ENCODE measurements at places on chromosomes 2 and 18. TPM values are rescaled to one million over a fixed set of nuclear protein-coding genes. Genes with fewer than 3 reads are reported as not detected.

DNA sequence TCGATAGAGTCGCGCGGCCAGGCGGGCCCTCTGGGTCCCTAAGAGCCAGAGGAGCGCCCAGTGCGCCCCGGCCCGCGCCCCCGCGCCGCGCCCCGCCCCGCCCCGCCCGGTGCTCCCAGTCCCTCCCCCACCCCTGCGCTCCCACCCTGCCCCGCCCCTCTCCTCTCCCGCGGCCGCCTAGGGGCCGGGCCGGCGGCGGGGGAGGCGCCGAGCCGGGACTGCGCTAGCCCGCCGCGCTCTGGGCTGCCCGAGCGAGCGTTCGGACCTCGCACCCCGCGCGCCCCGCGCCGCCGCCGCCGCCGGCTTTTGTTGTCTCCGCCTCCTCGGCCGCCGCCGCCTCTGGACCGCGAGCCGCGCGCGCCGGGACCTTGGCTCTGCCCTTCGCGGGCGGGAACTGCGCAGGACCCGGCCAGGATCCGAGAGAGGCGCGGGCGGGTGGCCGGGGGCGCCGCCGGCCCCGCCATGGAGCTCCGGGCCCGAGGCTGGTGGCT lies at the start of gene GPC1:
Gene GPC1 (plus strand): TSS at position 207 of the 491 bp plus-strand sequence. CDS start 256 bp downstream, at position 463.
- H3K27me3 ChIP-seq: no peaks in the 10 kb centered on the region
- H3K4me1 ChIP-seq: peaks cover 49% of the 10 kb centered on the region
- DNase-seq: no peak
- H3K36me3 ChIP-seq: no peaks in the 10 kb centered on the region

DNA sequence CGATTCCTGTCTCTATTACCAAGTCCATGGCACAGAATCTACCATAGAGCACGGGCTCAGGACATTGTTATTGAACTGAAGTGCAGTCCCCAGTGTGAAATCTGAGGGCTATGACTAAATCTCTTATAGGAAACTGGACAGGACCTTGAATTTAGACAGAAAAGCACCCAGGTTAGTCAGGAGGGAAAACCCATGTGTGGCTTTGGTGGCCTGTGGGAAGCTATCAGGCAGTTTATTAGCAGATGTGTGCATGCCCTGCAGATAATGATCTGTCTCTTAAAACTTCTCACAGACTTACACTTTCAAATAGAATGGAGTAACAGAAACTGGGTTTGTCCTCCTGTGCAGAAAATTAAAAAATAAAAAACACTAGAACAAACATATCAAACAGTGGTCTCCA lies 610.0 kb upstream of the RAB6C start:
- H3K36me3 ChIP-seq: no peaks in the 10 kb centered on the region
- H3K27ac ChIP-seq: no peak overlapping the region
- no peaks in the 10 kb centered on the region for H3K27me3 ChIP-seq
- DNase-seq: no peak
- H3K4me1 ChIP-seq: no peaks in the 10 kb centered on the region

DNA sequence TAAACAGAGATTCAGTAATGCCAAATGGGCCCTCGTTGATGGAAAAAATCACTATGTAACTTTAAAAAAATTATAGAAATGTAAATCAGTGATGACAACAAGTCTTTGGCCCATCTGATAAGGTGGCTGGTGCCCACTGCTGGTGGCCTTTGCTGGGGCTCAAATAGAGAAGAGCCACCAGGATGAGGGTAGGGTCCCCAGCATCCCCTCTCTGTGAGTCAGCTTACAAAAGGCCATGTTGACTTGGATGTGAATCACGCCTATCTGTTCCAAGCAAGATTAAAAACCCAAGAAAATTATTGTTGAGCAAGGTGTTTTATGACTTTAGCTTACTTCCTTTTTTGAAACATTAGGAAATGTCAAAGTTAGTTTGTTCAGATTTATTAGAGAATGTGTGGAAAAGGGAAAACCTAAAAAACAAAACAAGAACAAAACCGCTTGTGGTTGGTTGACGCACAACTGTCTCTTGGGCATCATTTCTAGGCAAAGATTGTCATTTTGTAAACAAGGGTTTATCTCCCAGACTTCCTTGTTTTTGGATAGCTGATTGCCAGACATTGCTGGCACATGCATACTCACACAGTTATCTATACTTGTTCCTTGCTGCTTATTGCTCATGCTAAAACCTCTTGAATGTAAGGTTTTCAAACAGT lies 53.7 kb upstream of the ZNF396 start:
- H3K27me3 ChIP-seq: no peaks in the 10 kb centered on the region
- no peaks in the 10 kb centered on the region for H3K4me1 ChIP-seq
- no peak for DNase-seq
- H3K4me3 ChIP-seq: no peak overlapping the region

Gene CNGA3
- total RNA-seq: not detected

Data from thoracic aorta (tissue), 2 donors.